ENCODE measurements at places on chromosomes 7 and 10. TPM values are rescaled to one million over a fixed set of nuclear protein-coding genes. Genes with fewer than 3 reads are reported as not detected.

- DNase-seq = no peak
Measured at GRCh38 chr10:95397747-95398146, 106.9 kb upstream of the PDLIM1 start.

DNA sequence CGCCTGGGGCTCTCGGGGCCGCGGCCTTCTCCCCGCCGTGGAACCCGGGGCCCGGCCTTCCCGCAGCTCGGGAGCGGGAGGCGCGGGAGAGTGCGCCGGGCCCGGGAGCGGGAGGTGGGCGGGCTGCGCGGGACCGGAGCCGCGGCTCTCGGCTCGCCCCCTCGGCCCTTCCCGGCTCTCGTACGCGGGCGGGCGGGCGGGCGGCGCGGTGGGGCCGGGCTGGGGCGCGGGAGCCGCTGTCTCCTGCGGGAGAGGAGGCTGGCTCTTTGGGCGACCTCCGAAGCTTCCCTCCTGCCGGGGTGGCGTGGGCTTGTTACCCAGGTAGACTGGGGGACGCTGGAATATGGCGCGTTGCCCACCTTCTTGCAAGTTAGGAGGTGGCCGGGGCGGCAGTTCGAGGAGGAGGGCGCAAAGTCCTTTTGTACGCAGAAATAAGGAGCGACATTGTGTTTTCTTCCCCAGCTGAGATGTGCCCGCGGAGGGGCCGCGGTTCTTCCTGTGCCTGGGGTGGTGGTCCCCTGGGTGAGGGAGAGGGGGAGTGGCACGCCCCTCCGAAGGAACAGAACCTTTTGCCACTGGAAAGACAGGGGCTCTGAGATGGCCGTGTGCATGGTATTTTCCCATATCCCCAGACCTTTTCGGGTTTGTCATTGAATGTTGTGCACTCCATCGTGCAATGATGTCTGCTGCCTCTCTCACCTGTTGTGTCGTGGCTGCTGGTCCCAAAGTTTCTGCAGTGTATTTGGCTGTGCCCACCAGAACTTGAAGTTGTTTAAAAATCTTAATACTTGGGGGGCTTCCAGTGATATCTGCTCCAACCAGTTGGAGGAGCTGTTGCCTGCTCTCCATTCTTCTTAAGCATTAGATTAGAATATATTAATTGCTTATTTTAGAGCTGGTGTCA lies 844 bp downstream of the NRF1 start:
- DNase-seq = peak; percentile 36

GRCh38 chr10:62159351-62159750 lies 109.3 kb downstream of the RTKN2 start:
- no peak for DNase-seq

GRCh38 chr10:34323192-34323591 lies 491.9 kb downstream of the PARD3 start:
- DNase-seq = no peak

- DNase-seq = no peak
Measured at GRCh38 chr10:82914655-82915136, 1039.7 kb downstream of the NRG3 start.

The GPR15LG gene
- total RNA-seq = not detected

The TMEM270 gene
- total RNA-seq = not detected

The TIMM23 gene
- 67.3 TPM for total RNA-seq

Measured in omental fat pad (tissue), 4 donors.